Colonic mucosa (tissue), 4 donors: ENCODE measurements at places on chromosomes 3 and 15.

GRCh38 chr15:68526784-68527183, 52.0 kb upstream of the CORO2B start:
- no peak for DNase-seq

GRCh38 chr3:147090461-147090860, 315.9 kb downstream of the ZIC4 start:
- no peak for DNase-seq

DNA sequence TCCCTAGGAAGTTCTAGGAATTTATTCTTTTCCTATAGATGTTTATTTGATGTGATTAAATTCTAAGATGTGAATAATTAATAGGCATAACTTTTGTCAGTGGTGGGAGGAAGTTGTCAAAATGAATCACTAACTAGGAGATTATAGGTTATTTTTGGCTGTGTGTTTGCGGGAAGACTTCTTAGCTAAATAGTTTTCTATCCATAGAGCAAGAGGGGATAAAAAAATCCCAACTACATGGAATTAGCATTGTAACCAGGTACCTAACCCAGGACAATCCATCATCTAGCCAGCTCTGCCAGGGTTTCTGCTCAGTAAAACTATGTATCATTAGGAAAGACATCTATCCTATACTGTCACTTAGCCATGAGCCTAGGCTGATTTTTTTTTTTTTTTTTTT, 23.9 kb downstream of the SLC30A4 start:
- DNase-seq, result no peak

GRCh38 chr3:197298945-197299854, 788 bp upstream of the DLG1 start:
- peak; percentile 82 for DNase-seq

DNA sequence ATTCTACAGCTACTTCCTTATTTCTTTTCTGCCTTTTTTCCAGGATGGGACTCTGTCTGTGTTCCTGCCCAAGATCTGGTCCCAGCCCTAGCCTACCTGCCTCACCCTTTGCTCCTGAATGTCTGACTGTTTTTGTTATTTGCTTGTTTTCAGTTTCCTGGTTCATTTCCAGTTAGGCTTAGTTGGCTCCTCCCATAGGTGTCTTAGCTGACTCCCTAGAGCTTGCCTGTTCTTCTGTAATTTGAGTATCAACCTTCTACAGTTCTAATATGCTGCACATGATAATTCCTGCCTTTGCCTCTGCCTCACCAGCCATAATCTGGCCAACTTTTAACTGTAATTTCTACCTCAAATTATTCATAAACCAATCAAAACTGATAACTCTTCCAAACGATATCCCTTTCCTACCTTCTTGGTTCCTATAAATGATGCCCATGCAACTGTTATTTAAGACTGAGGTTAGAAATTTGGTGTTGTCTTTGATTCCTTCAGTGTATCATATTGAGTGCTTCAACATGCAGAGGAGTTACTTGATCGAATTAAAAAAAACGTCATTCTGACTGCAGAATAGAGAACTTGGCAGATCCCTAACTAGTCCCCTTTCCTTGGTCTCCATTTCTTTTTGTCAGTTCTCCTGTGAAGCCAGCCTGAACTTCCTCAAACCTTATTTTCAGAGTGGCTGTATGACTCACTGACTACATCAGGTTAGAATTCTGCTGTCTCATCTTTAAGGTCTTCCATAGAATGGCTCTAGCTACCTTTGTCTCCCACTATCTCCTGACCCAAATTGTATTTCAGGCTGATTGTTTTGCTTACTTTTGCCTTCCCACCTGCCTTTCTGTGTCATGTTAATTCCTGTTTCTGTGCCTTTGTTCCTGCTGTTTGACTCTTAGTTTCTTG, 8.4 kb downstream of the GOLM2 start:
- peak; percentile 67 for DNase-seq

GRCh38 chr3:97940034-97940433, 32.2 kb downstream of the RIOX2 start:
- DNase-seq, result no peak

- DNase-seq, result no peak
These were observed 82.8 kb downstream of the SLCO3A1 start for GRCh38 chr15:91936182-91936775.

DNA sequence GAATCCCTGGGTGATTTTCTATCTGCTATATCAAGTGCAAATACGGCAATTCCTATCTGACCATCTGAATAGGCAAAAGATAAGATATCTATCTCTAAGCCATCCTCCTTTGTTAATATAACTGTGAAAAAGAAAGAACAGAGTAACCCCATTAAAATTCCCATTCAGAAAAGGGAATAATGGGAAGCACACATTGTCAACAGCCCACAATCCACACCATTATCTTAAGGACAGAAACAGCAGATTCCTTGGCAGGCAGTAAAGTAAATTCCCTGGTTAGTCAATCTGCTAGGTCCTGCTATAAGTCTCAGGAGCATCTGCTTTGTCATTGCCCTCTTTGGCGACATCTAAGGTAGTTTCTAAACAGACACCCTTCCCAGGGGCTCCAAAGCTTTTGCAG, 21.9 kb upstream of the NRG4 start:
- DNase-seq, result no peak

DNA sequence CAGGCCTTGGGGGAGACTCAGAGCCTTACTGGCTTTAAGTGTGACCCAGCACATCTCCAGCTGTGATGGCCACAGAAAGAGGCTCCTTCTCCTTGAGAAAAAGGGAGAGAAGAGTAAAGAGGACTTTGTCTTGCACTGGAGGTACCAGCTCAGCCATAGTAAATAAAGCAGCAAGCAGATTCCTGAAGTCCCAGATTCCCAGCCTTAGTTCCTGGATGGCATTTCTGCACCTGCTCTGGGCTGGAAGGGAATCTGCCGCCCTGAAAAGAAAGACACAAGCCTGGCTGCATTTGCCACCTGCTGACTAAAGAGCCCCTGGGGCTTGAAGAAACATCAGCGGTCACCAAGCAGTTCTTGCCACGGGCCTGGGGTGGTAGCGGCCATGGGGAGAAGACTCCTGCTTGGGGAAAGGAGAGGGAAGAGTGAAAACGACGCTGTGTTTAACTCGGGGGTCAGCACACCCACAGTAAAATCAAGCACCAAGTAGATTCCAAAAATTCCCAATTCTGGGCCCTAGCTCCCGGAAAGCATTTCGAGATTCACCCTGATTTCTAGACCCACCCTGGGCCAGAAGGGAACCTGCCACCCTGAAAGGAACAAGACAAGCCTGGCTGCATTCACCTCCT, 24.2 kb upstream of the TNK2 start:
- no peak for DNase-seq

GRCh38 chr3:3495611-3496010, 303.6 kb upstream of the LRRN1 start:
- DNase-seq, result no peak

DNA sequence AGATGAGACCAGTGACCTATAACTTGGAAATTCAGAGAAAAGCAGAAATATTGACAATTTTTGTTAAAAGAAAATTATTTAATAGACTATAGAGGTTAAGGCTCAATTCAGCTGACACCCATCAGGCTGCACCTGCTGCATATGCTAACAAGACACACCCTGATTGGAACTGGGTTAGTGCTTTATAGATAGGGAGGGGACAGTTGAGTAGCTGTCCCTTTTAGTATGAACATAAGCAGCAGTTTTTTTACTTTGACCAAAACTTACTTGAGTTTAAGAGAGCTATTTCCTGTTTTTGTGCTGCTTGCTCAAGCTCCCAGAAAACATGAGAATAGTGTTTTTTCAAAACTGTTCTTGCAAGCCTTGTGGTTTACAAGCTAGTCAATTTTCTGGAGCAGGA, 292.6 kb downstream of the LRRC3B start:
- no peak for DNase-seq

DNA sequence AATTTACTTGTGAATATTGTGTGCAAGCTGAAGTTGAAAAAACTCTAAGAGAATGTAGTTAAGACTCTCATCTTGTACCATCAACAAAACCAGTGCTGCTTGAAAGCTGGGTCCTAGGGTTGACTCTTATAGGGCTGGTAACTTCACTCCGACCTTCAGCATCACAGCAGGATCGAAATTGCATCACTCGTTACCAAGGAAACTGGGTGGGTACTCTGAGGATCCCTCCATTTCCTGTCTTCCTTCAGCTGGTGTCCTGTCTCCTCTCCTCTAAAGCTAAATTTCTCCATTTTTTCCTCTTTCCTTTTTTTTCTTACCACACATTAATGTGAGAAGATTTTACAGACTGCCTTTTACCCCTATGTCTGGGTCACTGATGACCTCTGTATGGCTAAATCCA, 3.0 kb upstream of the APH1B start:
- DNase-seq, result no peak

DNA sequence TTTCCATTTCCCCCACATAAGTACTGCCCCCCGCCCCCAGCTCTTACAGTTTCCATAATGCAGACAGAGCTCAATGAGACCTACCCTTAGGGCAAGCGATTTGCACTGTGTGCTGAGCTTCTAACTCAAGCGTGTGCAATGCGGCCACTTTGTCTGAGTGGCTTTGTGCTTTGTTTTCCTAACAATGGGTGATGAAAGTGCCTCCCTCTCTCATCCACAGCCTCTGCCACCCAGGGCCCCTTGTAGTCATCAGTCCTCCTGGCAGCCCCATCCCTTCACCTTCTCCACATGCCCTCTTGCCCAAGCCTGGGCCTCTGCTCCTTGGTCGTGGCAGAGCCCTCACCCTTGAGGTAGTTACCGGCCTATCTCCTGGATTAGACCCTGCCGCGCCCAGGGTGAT, 17.2 kb downstream of the DAPK2 start:
- no peak for DNase-seq

- DNase-seq, result no peak
These were observed 46.7 kb downstream of the PRTG start for GRCh38 chr15:55696221-55696620.

GRCh38 chr15:39580117-39580484, 778 bp upstream of the THBS1 start:
- DNase-seq, result peak; percentile 98

DNA sequence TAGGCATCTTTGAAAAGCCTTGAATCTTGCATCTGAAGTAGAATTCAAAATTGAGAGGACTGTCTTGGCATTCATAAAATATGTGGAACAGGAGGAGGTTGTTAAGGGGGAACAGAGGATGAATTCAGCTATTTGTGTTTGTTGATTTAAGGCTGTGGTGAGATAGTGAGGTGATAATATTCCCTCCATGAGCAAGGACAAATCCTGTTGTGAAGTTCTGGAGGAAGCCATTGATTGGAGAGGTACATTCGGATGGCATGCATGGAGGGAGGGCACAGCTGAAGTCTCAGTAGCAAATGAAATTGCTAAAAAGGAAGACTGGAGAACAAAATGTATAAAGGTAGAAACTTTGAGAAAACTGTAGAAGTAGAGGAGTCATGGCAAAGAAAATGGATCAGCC, 443.8 kb downstream of the NLGN1 start:
- no peak for DNase-seq

DNA sequence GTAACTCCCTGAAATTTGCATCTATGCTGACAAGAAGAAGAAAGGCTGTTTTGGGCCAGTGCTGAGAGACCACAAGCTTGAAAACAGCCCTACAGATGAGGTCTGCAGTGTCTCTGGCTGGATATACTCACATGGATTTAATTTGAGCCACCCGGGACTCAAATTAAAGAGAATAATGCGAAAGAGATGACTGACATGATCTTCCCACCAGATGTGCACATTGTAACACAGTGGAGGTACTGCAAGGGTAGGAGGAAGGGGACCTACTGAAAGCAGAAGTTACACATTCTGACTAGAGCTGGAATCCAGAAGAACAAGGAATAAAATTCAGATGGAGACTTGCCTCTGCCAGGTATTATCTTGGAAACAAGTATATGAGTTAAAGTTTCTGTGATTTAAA, 728.3 kb upstream of the SGO1 start:
- no peak for DNase-seq

DNA sequence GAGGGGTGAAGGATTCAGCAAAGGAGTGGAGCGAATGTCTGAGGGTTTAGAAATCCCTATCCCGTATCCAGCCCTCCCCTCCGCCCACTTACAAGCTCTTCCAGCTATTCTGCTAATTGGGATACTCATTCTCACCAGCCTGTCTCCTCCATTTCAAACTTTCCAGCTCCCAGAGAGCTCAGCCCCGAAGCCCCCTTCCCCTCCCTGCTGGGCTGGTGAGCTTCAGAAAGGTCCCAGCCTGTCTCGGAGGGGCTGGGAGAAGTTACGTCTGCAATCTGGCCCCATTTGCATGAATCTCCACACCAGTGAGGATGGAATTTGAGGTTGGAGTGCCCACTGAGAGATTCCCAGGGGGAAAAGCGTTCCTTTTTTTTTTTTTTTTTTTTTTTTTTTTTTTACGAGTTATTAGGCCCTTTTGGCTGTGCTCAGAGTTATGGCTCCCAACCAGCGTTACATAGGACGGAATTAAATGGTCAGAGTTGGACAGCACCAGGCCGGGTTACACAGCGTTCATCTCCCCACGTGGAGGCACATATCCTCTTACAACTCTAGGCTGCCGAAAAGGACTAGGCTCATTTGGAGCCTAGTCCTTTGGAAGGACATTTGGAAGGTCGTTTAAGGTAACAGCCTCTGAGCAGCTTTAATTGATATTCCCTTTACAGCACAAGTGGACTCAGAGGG, 34.6 kb downstream of the FGD5 start:
- no peak for DNase-seq

DNA sequence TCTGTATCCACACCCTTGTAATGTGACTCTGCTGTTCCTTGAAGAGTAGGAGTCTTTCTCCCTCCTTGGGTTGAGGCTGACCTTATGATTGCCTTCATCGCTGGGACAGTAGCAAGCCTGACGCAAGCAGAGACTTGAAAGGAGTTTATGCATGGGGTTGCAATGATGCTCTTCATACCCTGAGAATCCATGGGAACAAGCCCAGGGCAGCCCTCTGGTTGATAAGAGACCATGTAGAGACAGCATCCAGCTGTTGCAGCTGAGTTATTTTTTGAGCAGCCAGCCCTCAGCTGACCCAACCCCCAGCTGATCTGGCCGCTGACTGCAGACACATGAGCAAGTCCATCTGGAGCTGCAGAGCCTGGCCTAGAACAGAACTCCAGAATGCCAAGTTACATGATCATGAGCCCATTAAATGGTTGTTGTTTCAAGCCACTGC, 60.6 kb upstream of the ARNT2 start:
- peak; percentile 49 for DNase-seq

DNA sequence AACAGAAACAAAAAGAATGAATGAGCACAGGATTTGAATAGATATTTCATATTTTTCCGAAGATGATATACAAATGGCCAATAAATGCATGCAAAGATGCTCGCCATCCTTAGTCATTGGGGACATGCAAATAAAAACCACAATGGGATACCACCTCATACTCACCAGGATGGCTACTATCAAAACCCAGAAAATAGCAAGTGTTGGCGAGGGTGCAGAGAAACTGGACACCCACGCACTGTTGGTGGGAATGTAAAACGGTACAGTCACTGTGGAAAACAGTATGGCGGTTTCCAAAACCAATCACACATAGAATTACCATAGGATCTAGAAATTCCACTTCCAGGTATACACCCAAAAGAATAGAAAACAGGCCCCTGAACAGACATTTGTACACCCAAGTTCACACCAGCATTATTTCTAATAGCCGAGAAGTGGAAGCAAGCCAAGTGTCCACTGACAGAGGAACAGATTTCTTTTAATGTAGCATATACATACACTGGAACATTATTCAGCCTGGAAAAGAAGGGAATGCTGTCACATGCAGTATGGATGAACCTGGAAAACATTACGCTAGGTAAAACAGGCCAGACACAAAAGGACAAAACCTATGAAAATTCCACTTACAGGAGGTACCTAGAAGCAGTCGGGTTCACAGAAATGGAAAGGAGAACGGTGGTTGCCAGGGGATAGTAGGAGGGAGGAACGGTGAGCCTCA, 3.6 kb downstream of the RNF168 start:
- no peak for DNase-seq

GRCh38 chr3:126394977-126395321, 240 bp downstream of the CFAP100 start:
- DNase-seq, result no peak

GRCh38 chr15:99578809-99579208, 13.0 kb downstream of the MEF2A start:
- no peak for DNase-seq
